Natural killer cell (primary cell): ENCODE measurements at places on chromosomes 2 and 18. TPM values are rescaled to one million over a fixed set of nuclear protein-coding genes. Genes with fewer than 3 reads are reported as not detected.

DNA sequence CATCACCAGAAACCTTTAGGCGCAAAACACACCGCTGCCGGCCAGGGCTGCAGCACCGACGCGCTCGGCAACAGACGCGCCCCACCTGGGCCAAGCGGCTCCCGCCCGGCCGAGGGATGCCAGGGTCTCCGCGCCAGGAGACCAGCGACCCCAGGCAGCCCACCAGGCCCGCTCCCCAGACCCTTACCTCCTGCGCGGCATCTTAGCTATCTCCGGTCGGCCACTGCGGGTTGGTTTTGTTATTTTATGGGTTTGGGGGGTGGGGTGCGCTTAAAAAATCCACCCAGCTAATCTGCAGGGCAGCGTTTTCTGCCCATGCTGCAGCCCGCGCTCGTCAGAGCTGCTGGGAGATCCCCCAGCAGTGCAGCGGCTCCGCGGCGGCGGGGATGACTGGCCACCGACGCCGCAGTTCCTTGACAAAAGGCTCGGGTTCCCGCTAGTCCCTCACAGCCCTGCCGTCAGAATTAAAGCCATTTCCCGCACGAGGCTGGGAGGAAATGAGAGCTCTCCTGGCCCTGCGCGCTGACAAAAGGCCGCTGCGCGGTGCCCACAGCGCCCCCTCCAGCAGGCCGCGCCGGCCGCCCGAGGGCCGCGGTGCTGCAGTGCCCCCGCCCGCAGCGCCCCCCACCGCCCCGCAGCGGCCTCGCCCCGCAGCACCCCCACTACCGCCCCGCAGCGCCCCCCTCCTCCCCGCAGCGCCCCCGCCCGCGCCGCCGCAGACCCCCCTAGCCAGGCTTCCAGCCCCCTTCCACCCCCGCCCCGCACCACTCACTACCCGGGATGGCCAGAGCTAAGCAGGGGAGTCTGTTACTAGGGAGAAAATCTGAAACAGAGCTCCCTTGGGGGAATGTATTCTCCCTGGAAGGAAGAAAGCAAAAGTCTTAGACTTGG, at the start of gene ADD2:
TSS of gene ADD2 (minus strand) at position 502 of the 891 bp plus-strand sequence. CDS start 61,792 bp downstream, outside the sequence.
- no peaks in the 10 kb centered on the region for H3K36me3 ChIP-seq
- peaks cover 14% of the 10 kb centered on the region for H3K4me1 ChIP-seq
- peak within 1 kb of the TSS; percentile 34 for H3K4me3 ChIP-seq
- peaks cover 23% of the 10 kb centered on the region for H3K27me3 ChIP-seq
- DNase-seq: peak; percentile 50
- H3K27ac ChIP-seq: no peak within 1 kb of the TSS

DNA sequence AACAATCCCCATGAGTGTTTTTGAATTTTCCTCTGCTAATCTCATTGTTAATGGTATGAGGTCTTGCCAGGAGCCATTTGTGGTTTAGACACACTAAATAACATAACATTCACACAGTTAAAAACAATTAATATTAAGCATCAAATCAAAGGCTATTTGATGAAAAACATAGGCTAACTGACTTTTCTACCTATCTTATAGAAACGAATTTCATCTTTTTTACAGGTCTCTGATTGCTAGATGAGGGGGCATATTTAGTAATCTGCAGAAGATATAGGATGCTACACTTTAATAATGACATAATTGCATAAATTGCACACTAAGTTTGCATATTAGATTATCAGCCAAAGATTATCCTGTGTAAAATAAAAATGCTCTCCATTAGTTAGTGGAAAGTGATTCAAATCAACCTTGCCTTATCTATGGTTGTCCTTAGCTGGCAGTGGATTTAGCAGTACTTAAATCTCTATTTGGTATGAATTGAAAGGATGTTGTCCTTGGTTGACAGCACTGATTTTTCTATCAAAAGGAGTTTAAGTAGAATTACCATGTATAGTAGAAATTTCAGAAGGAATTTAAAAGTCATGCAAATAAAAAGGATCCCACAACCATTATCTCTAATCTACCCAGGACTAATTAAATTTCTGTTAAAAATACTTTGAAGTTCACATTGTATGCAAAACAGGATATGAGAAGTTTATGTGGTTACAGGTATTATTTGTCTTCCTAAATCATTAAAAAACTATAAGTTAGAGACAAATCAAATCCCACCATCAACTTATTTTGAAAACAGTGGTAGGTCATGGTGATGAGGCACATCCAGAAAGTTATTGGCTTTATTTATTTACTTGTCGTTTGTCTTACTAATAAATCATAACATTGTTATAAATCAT, 50.6 kb upstream of the SPAG16 start:
- H3K27ac ChIP-seq: peak overlapping the region; percentile 33
- no peak overlapping the region for H3K4me3 ChIP-seq
- H3K27me3 ChIP-seq: no peaks in the 10 kb centered on the region
- DNase-seq: no peak
- no peaks in the 10 kb centered on the region for H3K36me3 ChIP-seq
- H3K4me1 ChIP-seq: peaks cover 3% of the 10 kb centered on the region

GRCh38 chr18:26840965-26841364, 24.5 kb downstream of the AQP4 start:
- H3K4me3 ChIP-seq: no peak overlapping the region
- no peaks in the 10 kb centered on the region for H3K36me3 ChIP-seq
- no peak overlapping the region for H3K27ac ChIP-seq
- no peaks in the 10 kb centered on the region for H3K4me1 ChIP-seq
- H3K27me3 ChIP-seq: no peaks in the 10 kb centered on the region

DNA sequence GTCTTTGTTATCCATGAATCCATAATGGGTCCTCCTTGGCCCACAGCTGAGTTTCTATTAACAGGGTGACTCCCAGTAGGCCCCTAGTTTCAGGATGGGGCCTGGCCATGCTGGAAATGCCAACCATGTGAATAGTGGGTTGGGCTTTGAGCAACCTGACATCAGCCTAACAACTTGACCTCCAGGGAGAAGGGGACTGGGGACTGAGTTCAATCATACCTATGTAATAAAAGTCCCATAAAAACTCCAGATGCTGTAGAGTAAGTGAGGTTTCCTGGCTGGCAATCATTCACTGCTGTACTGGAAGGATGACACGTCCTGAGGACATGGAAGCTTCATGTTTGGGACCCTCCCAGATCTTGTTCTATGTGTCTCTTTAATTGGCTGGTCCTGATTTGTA, 7.9 kb downstream of the REV1 start:
- no peaks in the 10 kb centered on the region for H3K27me3 ChIP-seq
- H3K27ac ChIP-seq: no peak overlapping the region
- DNase-seq: no peak
- H3K36me3 ChIP-seq: no peaks in the 10 kb centered on the region
- H3K4me3 ChIP-seq: no peak overlapping the region

DNA sequence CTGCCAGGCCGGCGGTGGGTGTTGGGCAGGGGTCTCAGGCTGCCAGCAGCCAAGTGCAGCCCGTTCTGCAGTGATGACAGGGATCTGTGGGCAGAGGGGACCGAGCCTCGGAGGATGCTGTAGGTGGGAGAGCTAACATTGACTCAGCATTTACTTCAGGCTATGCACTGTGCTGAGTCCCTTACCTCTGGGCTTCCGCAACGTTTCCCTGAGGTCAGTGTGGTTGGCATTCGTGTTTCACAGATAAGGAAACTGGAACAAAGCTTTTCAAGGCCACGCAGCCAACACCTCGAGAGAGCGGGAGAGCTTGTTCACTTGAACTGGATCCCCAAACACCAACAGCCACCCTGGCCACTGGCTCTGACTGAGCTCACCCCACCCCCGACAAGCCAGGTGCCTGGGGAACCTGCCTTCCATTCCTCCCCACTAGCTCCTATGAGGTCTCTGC, 839 bp upstream of the GPR148 start:
- peak; percentile 80 for DNase-seq
- peak overlapping the region; percentile 68 for H3K27ac ChIP-seq
- H3K4me3 ChIP-seq: peak overlapping the region; percentile 5
- no peaks in the 10 kb centered on the region for H3K27me3 ChIP-seq
- H3K4me1 ChIP-seq: peaks cover 30% of the 10 kb centered on the region

DNA sequence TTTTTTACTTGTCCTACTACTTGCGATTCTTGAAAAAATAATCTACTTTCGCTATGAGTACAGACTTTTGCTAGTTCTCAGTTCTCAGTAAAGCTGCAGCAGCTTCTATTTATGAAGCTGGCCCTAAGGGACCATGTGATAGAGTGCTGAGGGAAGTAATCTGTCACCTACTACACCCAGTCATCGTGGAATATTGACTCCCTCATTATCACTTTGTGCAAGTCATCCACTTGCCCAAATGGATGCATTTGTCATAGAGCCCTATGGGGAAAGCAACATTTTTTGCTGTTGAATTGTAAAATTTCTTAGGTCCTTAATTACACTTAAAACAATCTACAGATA, 1919.8 kb downstream of the SUCLG1 start:
- no peak overlapping the region for H3K4me3 ChIP-seq
- H3K4me1 ChIP-seq: no peaks in the 10 kb centered on the region
- H3K27ac ChIP-seq: no peak overlapping the region
- no peaks in the 10 kb centered on the region for H3K27me3 ChIP-seq
- H3K36me3 ChIP-seq: no peaks in the 10 kb centered on the region
- no peak for DNase-seq

- no peaks in the 10 kb centered on the region for H3K36me3 ChIP-seq
- no peak overlapping the region for H3K27ac ChIP-seq
- peaks cover 3% of the 10 kb centered on the region for H3K27me3 ChIP-seq
- no peak for DNase-seq
- H3K4me1 ChIP-seq: no peaks in the 10 kb centered on the region
- H3K4me3 ChIP-seq: no peak overlapping the region
Observed at GRCh38 chr2:72894514-72894913, 7.3 kb downstream of the SPR start.

GRCh38 chr2:158984604-158985135, 16.2 kb downstream of the TANC1 start:
- no peak overlapping the region for H3K27ac ChIP-seq
- H3K36me3 ChIP-seq: no peaks in the 10 kb centered on the region
- no peaks in the 10 kb centered on the region for H3K27me3 ChIP-seq
- no peak overlapping the region for H3K4me3 ChIP-seq

DNA sequence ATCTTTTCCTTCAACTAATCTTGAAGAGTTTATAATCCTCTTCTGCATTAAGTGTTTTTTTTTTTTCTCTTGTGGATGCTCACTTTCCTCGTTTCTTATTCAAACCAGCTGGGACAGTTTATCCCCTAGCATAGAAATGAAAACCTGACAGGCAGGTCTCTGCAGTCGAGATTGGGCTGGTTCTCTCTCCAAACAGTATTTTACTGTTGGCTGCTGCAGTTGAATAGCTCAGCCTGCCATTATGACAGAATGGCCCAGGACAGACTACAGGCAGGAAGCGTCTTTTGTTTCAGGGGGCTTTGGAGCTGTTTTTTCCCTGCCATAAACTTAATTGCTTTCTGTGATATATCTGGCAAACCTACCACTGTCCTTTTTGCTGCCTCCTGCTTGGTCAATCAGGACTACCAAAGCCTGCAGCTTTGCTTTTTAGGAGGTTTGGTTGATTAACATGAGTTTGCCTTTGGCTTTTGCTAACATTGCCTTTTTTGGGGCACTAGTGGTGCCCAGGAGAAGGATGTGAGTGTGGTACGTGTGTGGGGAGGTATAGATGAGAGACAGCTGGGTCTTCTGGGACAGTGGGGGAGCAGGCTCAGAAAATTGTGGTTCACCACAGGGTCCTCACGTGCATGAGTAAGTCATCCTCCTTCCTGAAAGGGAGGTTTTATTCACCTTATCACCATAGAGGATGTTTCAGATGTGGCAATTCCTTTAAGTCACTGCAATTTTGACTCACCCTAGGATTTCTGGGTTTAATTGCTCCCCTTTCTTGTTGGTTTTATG, 128.7 kb downstream of the LYPD6B start:
- H3K36me3 ChIP-seq: no peaks in the 10 kb centered on the region
- H3K27ac ChIP-seq: no peak overlapping the region
- no peaks in the 10 kb centered on the region for H3K4me1 ChIP-seq
- DNase-seq: peak; percentile 59
- no peak overlapping the region for H3K4me3 ChIP-seq

GRCh38 chr2:27855476-27855875, 34.7 kb downstream of the RBKS start:
- H3K27me3 ChIP-seq: no peaks in the 10 kb centered on the region
- H3K4me3 ChIP-seq: no peak overlapping the region
- no peak for DNase-seq
- no peaks in the 10 kb centered on the region for H3K36me3 ChIP-seq

- no peaks in the 10 kb centered on the region for H3K36me3 ChIP-seq
- no peaks in the 10 kb centered on the region for H3K27me3 ChIP-seq
- no peak for DNase-seq
- no peaks in the 10 kb centered on the region for H3K4me1 ChIP-seq
- no peak overlapping the region for H3K4me3 ChIP-seq
Observed at GRCh38 chr2:28209864-28210263, 182.8 kb upstream of the FOSL2 start.

DNA sequence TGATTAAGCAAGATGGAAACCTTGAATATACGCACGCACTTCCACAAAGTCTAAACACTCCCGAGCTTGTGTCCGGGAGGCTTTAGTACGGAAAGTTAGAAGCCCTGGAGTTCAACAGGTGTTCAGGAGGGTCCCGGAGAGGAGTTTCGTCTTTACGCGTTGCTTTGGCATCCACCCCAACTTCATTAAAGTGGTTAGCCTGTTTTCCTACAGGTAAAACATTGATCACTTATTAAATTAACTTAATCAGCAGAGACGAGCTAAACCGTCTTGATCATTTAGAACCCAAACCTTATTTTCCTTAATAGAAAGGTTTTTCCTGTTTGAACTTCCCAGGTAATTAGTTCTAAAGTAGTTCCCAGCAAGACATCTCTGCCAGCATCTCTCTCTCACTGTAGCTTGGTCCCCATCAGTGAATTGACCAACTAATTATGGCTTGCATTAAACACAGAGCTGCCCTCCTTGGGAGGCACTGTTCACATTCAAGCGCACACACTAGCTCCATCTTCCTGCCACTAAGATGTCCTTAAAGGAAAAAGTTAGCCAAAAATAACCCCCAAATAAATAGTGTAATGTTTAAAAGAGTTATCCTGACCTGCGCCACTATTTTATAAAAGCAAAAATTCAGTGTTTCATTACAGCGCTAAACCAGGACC, 1.4 kb downstream of the NPAS2 start:
- H3K36me3 ChIP-seq: no peaks in the 10 kb centered on the region
- DNase-seq: no peak
- no peak overlapping the region for H3K27ac ChIP-seq
- peaks cover 7% of the 10 kb centered on the region for H3K27me3 ChIP-seq
- H3K4me3 ChIP-seq: no peak overlapping the region
- H3K4me1 ChIP-seq: peaks cover 2% of the 10 kb centered on the region

GRCh38 chr2:215476424-215476823, 40.6 kb upstream of the FN1 start:
- no peak overlapping the region for H3K27ac ChIP-seq
- H3K4me3 ChIP-seq: no peak overlapping the region
- no peaks in the 10 kb centered on the region for H3K36me3 ChIP-seq
- no peaks in the 10 kb centered on the region for H3K27me3 ChIP-seq
- no peaks in the 10 kb centered on the region for H3K4me1 ChIP-seq

The SLC9A4 gene
- not detected for total RNA-seq

The GPAT2 gene
- 2.3 TPM for total RNA-seq

The TXNDC2 gene
- total RNA-seq: not detected

The CAPN14 gene
- 0.33 TPM for total RNA-seq

The TNFRSF11A gene
- 10.9 TPM for total RNA-seq

The TUBA3D gene
- not detected for total RNA-seq

The IKZF2 gene
- total RNA-seq: 162 TPM
